Activated naive CD4-positive, alpha-beta T cell treated with anti-CD3 and anti-CD28 coated beads, Interleukin-2, amount 50 U/mL, for 16 hours (primary cell): ENCODE measurements at places on chromosomes 3 and 15.

GRCh38 chr3:111870620-111871019 lies 11.6 kb downstream of the PHLDB2 start:
- DNase-seq, result no peak

DNA sequence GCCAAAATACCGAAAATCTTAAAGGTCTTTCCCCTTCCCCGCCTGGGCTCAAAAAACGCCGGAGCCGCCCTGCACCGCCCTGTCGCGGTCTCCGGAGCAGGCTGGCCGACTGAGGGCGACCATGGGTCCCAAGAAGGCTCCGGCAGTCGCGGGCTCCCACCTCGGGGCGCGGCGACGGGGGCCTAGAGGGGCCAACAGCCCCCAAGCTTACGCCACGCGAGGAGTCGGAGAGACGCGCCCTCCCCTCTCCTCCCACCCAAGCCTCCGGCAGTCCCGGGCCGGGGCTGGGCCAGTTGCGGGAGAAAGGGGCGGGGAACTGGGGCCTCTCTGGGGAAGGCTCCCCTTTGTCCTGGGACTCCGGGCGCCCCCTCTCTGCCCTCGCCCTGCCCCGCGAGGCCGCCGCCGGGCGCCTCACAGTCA lies 69.2 kb downstream of the GOLGA8B start:
- DNase-seq, result no peak

- DNase-seq, result no peak
Measured at GRCh38 chr15:38470816-38471215, 16.9 kb downstream of the FAM98B start.

GRCh38 chr15:74793135-74794028 lies 11.5 kb downstream of the CSK start:
- DNase-seq, result peak; percentile 75

GRCh38 chr3:186442162-186442561 lies 80.1 kb upstream of the DGKG start:
- no peak for DNase-seq

DNA sequence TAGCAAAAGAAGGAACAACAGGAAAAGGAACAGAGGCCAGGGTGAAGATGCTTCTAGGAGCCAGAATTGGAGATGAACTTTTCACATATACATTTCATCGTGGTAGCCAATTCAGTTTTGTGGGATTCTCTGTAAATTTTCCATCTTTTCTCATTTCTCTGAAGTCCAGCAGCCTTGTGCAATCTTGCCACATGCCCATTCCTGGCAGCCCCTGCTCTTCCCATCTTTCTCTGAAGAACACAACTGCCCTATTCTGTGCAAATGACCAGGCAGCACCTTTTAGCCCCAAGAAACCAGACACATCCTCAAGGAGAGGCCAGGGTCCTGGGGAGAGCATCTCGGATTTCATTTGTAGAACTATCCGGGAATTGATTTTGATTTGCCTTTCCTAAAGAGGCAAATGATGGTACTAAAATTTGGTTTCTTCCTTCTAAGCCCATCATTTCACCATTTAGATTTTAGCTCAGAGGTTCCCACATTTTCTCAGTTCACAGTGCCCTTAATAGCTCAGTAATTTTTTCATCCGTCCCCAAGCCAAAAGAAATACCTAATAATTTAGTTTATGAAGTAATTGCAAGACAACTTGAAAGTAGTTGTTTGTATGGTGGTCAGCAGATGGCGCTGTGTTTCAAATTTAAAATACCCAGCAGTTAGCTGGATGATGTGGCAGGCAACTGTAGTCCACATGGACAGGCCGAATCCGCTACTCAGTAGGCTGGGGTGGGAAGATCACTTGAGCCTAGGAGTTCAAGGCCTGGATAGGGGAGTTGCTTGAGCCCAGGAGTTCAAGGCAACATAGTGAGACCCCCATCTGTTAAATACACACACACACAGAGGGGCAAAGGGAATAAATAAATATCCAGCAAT lies 61.3 kb upstream of the ACKR4 start:
- DNase-seq, result peak; percentile 49

DNA sequence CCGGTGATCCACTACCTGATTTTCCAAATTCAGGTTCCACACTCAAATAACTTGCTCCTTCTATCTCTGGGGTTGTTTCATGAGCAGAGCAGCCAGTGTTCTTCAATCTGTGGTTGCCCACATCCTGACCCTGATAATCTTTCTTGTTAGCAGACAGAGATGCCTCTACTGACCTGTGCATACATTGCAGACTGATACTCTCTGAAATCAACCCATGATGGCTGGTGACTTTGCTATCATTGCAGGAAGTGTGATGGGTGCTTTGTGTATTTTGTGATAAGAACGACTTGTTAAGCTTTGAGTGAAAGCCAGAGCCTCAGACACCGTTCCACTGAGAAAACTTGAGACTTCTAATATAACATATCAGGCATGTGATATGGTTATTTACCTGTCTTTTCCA lies 39.9 kb downstream of the GATM start:
- DNase-seq, result no peak

- DNase-seq, result no peak
Measured at GRCh38 chr3:8576841-8577571, 67.6 kb downstream of the SSUH2 start.

GRCh38 chr3:4841225-4841624 lies 138.0 kb upstream of the BHLHE40 start:
- DNase-seq, result no peak

DNA sequence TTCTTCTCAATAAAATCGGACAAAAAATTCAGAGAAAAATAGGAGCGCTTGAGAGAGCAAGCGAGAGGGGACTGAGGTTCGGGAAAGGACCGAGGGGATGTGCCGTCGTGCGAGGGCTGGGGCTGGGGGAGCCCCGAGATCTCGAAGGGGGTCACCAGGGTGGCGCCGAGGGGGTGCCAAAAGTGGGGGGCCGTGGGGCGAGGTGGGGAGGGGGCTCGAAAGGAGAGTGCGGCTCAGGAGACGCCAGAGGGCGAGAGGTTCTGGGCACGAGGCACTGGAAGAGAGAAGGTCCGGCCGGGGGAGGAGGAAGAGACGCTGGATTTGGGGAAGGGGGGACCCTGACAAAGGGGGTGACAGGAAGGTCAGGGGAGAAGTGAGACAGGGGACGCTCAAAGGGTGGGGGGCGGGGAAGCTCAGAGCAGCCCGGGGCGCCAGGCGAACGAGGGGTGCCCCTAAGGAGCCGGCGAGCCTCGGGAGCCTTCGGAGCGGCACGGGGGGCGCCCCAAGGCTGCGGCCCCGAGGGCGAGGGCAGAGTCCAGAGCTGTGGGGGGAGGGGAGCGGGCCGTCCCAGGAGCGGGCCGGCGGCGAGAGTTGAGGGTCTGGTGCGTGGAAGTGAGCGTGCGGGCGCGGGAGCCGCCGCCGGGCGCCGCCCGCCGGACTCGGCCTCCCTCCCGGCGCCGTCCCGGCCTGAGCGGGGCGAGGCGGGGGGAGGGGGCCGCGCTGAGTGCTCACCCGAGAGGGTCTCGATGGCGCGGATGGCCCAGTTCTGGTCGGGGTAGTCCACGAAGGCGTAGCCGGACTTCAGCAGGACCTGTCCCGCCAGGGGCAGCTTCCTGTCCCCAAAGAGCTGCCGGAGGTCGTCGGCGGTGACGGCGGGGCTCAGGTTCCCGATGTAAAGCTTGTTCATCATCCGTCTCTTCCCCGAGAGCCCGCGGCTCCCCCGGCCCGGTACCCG lies 514 bp downstream of the IGF2BP2 start:
- DNase-seq, result peak; percentile 39

- DNase-seq, result peak; percentile 23
Measured at GRCh38 chr15:69031013-69032001, 16.8 kb downstream of the NOX5 start.

GRCh38 chr3:175404621-175405020 lies 545.5 kb downstream of the NAALADL2 start:
- DNase-seq, result no peak

DNA sequence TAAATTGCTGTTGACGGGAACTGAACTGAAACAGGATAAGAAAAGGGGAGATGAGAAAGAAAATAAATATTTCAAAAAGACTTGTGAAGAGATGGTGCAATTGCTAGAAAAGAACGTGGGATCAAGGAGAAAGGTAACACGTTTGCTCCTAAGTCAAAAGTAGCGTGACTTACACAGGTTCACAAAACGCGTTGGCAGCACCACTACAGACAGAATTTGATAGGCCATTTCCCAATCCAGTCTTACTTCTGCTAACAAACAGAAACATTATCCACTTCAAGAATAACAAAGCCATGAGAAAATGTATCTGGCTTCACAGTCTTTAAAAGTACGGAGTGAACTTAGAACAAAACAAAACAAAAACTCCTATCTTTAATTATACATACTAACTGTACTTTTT lies 75.5 kb downstream of the DPH6 start:
- DNase-seq, result no peak

DNA sequence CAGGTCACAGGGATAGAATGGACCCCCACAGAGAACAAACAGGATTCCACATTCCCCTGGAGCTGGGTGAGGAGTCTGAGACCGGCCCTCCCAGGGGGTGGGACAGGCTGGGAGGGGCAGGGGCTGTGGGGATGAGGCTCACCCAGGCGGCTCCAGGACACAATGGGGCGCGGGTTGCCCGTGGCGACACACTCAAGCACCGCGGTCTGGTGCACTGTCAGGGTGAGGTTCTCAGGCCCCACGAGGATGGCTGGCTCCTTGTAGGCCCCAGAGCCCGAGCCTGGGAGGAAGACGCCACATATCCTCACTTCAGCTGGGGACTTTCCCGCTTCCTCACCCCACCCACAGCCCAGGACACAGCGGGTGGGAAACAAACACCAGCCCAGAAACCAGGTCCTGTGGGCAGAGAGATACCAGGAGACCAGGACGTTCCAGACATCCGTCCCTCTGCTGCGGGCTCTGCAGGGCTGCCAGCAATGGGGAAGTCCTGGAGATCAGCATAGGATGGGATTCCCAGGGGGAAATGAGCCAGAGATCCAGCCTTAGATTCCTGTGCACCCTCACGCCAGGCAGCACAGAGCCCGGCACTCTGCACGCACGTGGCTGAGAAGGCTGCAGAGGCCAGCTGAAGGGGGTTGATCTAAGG lies 30.2 kb downstream of the RNU5B-1 start:
- DNase-seq, result no peak

DNA sequence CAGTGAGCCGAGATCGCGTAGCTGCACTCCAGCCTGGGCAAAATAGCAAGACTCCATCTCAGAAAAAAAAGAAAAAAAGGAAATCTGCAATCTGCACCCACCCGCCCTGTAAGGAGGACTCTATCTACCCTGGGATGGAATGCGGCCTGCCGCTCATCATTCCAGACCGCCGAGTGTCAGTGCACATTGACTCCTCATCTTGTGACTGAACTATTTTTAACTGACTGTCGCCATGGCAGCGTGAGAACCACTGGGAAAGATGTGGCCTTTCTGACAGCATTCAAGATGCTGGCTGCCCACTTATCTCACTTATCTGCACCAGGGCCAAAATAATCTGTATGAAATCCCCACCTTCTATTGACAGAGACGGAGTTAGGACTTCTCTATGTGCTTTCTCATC lies 38.8 kb upstream of the ANKRD34C start:
- no peak for DNase-seq

DNA sequence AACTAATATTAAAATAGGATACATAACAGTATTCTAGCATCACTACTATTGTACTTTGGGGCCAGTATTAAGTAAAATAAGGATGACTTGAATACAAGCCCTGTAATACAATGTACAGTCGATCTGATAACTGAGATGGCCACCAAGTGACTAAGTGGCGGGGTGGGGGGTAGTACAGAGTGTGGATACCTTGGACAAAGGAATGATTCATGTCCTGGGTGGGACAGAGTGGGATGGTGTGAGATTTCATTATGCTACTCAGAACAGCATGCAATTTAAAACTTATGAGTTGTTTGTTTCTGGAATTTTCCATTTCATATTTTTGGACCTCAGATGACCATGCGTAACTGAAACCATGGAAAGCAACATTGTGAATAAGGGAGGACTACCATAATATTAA lies 46.0 kb downstream of the SLC7A14 start:
- DNase-seq, result no peak

GRCh38 chr15:90883526-90883975 lies 753 bp upstream of the FES start:
- no peak for DNase-seq
